ENCODE measurements at places on chromosomes 11 and 22.

DNA sequence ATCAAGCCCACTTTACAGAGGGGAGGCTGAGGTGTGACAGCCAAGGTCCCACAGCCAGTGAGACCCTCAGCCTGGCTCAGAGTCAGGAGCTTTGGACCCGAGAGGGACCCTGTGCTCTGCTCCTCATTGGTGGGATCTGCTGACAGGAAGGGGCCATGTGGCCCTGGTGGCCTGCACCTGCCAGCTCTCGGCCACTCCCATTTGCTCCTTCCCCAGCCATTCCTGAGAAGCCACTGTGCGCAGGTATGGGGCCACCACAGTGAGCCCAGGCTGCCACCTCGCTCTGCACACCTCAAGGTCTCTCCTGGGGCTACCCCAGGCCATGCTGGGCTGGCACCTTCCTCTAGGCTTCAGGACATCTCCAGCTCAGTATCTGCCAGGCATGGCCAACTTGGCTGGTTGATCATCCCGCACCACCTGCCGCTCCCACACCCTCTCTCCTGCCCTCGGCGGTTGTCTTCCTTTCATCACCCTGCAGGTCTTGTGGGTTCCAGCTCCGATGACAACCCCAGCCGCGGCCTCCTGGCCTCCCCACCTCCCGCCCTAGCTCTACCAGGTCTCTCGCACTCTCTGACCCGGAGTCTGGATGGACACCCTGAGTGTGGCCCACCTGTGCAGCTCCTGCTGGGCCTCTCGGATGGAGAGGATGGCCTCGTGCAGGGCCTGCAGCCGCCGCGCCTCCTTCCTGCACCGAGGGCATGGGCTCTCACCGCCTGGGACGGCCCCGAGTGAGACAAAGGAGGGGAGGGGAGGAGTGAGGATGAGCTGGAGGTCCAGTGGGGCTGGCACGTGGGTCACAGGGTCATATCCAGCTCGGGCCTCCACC lies 32.2 kb upstream of the CARS1 start:
- H3K27me3 ChIP-seq = no peaks in the 10 kb centered on the region
- peaks cover 51% of the 10 kb centered on the region for H3K36me3 ChIP-seq
- peaks cover 10% of the 10 kb centered on the region for H3K4me1 ChIP-seq

GRCh38 chr11:113723787-113724186 lies 17.7 kb upstream of the TMPRSS5 start:
- H3K4me1 ChIP-seq = no peaks in the 10 kb centered on the region
- no peak overlapping the region for H3K27ac ChIP-seq
- H3K36me3 ChIP-seq = no peaks in the 10 kb centered on the region
- no peak for DNase-seq

GRCh38 chr11:73271936-73272679 lies at the start of gene P2RY6:
TSS of gene P2RY6 (plus strand) at chr11:73272338. CDS start at chr11:73296519, 24,181 bp downstream.
- peaks cover 12% of the 10 kb centered on the region for H3K4me1 ChIP-seq
- peak; percentile 71 for DNase-seq
- H3K36me3 ChIP-seq = no peaks in the 10 kb centered on the region
- no peaks in the 10 kb centered on the region for H3K27me3 ChIP-seq
- H3K27ac ChIP-seq = no peak within 1 kb of the TSS
- H3K4me3 ChIP-seq = peak within 1 kb of the TSS; percentile 30

- H3K4me3 ChIP-seq = no peak overlapping the region
- peaks cover 100% of the 10 kb centered on the region for H3K4me1 ChIP-seq
- no peaks in the 10 kb centered on the region for H3K27me3 ChIP-seq
- no peaks in the 10 kb centered on the region for H3K36me3 ChIP-seq
- no peak for DNase-seq
Observed at GRCh38 chr11:64870893-64871466, 7.4 kb downstream of the EHD1 start.

- DNase-seq = no peak
- no peak overlapping the region for H3K27ac ChIP-seq
- H3K4me1 ChIP-seq = peaks cover 89% of the 10 kb centered on the region
- no peak overlapping the region for H3K4me3 ChIP-seq
- H3K27me3 ChIP-seq = no peaks in the 10 kb centered on the region
Observed at GRCh38 chr22:37636186-37636948, 3.1 kb upstream of the SH3BP1 start.

DNA sequence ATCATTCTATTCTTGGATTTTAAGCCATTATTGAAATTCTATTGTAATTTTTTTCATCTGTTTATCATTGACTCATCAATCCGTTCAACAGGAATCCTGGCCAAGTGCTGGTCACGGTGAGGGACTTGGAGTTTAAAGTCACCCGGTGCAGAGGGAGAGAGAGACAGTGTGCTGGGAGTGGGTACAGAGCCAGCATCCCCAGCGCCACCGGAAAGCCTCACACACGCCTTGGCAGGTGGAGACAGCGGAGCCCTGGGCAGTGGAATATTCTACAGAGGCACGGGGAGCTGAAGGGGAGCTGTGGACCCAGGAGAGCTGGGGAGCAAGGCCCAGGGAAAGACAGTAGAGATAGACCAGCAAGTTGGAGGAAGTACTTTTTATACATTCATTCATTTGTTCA lies 787.6 kb downstream of the BRD1 start:
- no peak for DNase-seq
- no peak overlapping the region for H3K27ac ChIP-seq
- H3K36me3 ChIP-seq = no peaks in the 10 kb centered on the region
- H3K4me1 ChIP-seq = no peaks in the 10 kb centered on the region

DNA sequence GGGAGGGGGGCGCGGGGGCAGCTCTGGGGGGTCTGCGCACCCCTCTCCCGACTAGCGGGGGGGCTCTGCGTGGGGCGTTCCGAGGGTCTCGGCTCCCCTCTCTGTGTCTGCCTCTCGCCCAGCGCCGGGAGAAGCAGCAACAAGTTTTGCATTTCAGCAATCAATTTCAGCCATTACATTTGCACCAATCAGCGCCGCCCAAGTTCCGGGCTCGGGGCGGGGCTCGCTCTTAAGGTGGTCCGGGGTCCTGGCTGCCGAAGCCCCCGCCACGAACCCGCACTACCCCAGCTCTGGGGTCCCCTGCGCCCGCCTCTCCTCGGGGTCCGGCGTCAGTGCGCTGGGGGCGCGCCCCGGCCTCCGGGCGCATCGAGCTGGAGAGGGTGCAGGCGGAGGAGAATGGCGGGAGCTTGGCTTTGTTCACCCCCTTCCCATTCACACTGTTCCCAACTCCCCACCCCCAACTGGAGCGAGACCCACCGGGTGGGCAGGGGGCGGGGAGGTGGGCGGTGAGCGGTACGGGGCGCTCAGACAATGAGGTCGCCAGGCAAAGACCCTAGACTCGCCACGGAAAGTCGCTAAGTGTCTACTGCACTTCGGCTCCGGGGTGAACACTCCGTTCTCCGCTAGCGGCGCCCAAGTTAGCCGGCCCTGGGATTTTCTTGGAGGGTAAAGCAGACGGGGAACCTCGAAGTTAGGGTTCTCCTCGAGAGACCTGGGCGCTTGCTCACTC lies at the start of gene MN1:
MN1 (minus strand) TSS at position 141 of the 730 bp plus-strand sequence. CDS start 1,213 bp downstream, outside the sequence.
- H3K4me1 ChIP-seq = peaks cover 41% of the 10 kb centered on the region
- H3K36me3 ChIP-seq = no peaks in the 10 kb centered on the region

DNA sequence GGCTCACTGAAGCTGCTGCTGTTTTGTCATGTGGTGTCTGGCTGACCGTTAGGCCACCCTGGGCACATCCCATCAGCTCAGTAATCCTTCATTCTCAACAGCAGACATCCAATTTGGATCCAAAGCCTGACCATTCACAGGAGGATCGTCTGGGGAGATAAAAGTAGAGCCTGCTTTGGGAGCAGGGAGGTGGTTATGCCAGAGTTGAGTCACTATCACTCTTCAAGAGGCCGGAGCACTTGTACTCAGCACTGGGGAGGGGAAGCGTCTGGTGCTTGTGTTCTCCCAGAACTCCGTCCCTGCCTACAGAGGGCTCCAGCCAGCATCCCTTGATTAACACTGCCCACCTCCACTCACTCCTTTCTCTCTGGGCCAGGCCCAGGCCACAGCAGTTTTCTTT lies 382.6 kb downstream of the OPCML start:
- no peaks in the 10 kb centered on the region for H3K4me1 ChIP-seq
- no peak overlapping the region for H3K27ac ChIP-seq
- H3K36me3 ChIP-seq = no peaks in the 10 kb centered on the region
- DNase-seq = no peak

GRCh38 chr11:9039198-9039597 lies 35.4 kb upstream of the NRIP3 start:
- H3K4me1 ChIP-seq = no peaks in the 10 kb centered on the region
- no peaks in the 10 kb centered on the region for H3K36me3 ChIP-seq
- no peak overlapping the region for H3K4me3 ChIP-seq
- peak overlapping the region; percentile 10 for H3K27ac ChIP-seq
- DNase-seq = peak; percentile 47

GRCh38 chr11:36803084-36803483 lies 205.0 kb upstream of the RAG2 start:
- no peaks in the 10 kb centered on the region for H3K36me3 ChIP-seq
- H3K27me3 ChIP-seq = no peaks in the 10 kb centered on the region
- no peak overlapping the region for H3K27ac ChIP-seq
- DNase-seq = no peak
- H3K4me3 ChIP-seq = no peak overlapping the region

DNA sequence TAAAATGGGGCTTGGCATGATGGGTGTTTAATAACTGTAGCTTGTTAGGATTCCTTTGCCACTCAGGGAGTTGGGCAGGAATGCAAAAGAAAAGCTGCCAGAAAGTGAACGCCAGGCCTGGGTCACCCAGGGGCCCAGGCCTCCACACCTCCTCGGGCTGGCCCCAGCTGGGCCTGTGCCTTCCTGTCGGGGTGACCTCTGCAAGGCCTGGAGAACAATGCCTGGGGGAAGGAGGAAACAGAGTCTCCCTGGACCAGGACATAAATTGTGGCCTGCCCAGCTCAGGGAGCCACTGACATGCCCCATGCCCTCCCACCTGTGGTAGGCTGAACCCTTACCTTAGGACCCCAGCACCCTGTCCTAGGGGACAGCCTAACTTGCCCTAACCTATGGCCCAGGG lies 21.9 kb downstream of the MN1 start:
- H3K36me3 ChIP-seq = no peaks in the 10 kb centered on the region
- H3K4me1 ChIP-seq = peaks cover 6% of the 10 kb centered on the region
- no peaks in the 10 kb centered on the region for H3K27me3 ChIP-seq
- H3K27ac ChIP-seq = no peak overlapping the region

- no peak overlapping the region for H3K27ac ChIP-seq
- H3K27me3 ChIP-seq = peaks cover 93% of the 10 kb centered on the region
Observed at GRCh38 chr11:13012056-13012661, 3.0 kb downstream of the RASSF10 start.

DNA sequence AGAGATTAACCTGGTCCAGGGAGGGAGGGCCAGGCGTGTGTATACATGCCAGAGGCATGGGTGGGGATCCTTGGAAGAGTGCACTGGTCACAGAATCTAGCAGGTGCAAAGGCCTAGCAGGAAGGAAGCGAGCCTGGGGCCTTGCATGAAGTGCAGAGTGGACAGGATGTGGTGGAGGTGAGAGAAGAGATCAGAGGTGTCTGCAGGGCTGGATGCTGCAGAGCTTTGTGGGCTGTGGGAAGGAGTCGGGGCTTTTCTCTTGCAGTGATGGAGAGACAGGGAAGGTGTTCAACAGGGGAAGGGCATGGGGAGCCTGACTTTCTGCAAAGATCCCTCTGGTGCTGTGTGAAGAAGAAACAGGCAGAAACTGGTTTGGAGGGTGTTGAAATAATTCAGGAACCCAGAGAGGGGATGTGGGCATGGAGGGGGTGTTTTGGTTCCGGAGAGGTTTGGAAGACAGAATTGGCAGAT lies 2.5 kb upstream of the TPST2 start:
- H3K27me3 ChIP-seq = no peaks in the 10 kb centered on the region
- H3K27ac ChIP-seq = peak overlapping the region; percentile 53
- H3K4me1 ChIP-seq = peaks cover 48% of the 10 kb centered on the region
- no peak for DNase-seq
- no peaks in the 10 kb centered on the region for H3K36me3 ChIP-seq

DNA sequence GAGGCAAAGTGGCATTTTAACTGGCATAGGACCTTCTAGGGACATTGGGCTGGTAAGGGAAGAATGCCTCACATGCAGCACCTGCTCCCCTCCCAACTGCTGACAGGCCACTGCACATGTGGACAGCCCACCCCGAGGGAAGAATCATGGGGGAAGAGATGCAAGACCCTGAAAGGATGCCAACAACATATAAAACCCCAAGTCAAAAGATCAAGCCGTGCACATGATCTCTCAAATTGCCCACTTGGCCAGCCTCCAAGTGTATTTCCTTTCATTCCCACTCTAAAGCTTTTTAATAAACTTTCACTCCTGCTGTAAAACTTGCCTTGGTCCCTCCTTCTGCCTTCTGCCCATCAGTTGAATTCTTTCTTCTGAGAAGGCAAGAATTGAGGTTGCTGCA lies 947.8 kb upstream of the CCDC90B start:
- H3K27ac ChIP-seq = no peak overlapping the region
- H3K27me3 ChIP-seq = no peaks in the 10 kb centered on the region
- no peak overlapping the region for H3K4me3 ChIP-seq

DNA sequence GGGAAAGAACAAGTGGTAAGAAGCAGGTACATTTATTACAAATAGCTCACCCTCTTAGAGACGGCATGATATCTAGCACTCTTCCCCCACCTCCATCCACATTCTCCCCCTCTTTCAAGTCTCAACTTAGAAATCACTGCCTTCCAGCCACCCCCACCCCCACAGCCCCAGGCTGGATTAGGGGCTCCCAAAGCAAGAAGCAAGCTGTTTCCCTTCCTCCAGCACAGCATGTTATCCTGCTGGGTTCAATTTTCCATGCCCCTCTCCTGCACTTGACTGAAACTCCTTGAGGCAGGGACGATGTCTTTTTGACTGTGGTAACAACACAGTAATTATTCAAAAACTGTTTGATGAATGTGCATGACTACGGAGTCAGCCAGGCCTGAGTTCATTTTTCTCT lies 350.7 kb downstream of the LARGE1 start:
- H3K36me3 ChIP-seq = no peaks in the 10 kb centered on the region
- no peak for DNase-seq
- no peak overlapping the region for H3K27ac ChIP-seq
- H3K4me1 ChIP-seq = no peaks in the 10 kb centered on the region

GRCh38 chr11:110362971-110363509 lies 66.6 kb upstream of the RDX start:
- H3K36me3 ChIP-seq = no peaks in the 10 kb centered on the region
- no peak overlapping the region for H3K4me3 ChIP-seq
- DNase-seq = no peak
- H3K27ac ChIP-seq = peak overlapping the region; percentile 63
- no peaks in the 10 kb centered on the region for H3K27me3 ChIP-seq

DNA sequence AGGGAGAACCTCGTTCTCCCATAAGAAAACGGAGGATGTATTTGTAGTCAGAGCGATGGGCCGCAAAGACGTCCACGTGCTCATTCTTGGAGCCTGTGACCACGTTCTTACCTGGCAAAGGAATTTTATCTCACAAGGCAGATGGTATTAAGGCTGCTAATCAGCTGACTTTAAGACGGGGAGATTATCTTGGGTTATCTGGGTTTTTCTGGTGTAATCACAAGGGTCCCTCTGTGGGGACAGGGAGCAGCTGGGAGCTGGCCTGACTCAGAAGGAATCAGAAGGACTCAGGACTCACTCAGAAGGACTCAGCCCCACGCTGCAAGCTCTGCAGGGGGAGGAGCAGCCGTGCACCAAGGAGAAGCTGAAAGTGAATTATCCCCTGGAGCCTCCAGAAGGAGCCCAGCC lies 7.5 kb upstream of the SIGIRR start:
- H3K4me1 ChIP-seq = peaks cover 5% of the 10 kb centered on the region
- H3K4me3 ChIP-seq = no peak overlapping the region
- no peak for DNase-seq

GRCh38 chr11:128482512-128483191 lies 104.7 kb downstream of the ETS1 start:
- no peak overlapping the region for H3K4me3 ChIP-seq
- peaks cover 71% of the 10 kb centered on the region for H3K36me3 ChIP-seq
- no peaks in the 10 kb centered on the region for H3K27me3 ChIP-seq
- H3K27ac ChIP-seq = peak overlapping the region; percentile 68
- no peak for DNase-seq

Measured in left lung (tissue), 14 donors.